ENCODE measurements at places on chromosomes 2 and 18.

DNA sequence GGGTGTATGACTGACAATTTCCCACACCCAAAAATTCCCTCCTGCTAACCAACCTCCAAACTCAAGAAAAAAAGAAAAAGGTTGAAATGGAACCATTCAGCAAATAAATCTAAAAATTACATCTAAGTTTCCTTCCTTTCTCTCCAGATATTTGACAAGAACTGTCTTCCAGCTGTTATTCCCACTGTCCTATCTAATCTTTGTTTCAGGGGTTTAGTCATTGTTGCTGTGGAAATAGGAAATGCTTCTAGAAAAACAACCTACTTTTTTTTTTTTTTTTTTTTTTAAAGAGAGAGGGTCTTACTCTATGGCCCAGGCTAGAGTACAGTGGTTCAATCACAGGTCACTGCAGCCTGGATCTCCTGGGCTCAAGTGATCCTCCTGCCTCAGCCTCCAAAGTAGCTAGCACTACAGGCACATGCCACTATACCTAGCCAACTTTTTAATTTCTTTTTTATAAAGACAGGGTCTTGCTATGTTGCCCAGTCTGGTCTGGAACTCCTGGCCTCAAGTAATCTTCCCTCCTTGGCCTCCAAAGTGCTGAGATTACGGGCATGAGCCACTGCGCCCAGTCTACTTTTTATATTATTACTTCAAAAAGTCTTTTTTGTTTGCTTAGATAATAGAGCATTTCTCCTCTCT, 88.1 kb downstream of the ITSN2 start:
- DNase-seq = no peak

- no peak for DNase-seq
Observed at GRCh38 chr2:96759548-96759947, 1.2 kb upstream of the CNNM4 start.

- DNase-seq = no peak
Observed at GRCh38 chr2:160141419-160141818, 58.7 kb downstream of the ITGB6 start.

- DNase-seq = no peak
Observed at GRCh38 chr18:32443706-32444215, 26.9 kb downstream of the GAREM1 start.

- DNase-seq = no peak
Observed at GRCh38 chr2:216916956-216917650, 57.2 kb upstream of the TNP1 start.

- DNase-seq = no peak
Observed at GRCh38 chr2:128502200-128502599, 183.5 kb upstream of the HS6ST1 start.

DNA sequence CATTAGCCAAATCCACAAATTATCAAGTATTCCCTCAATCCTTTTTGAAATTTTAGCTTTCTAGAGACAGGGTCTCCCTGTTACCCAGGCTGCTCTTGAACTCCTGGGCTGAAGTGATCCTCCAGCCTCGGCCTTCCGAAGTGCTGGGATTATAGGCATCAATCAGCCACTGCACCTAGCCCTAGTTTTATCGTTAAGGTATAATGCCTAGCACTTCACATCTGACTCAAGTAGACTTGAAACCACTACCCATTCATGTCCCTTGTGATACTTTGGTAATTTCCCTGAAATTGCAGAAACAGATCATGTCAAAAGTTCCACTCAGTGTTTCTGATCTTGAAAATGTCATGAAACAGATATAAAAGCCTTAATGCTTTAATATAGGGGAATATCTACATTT, 26.3 kb downstream of the MEX3C start:
- no peak for DNase-seq

- DNase-seq = no peak
Observed at GRCh38 chr2:127400897-127401756, 13.4 kb upstream of the MAP3K2 start.

DNA sequence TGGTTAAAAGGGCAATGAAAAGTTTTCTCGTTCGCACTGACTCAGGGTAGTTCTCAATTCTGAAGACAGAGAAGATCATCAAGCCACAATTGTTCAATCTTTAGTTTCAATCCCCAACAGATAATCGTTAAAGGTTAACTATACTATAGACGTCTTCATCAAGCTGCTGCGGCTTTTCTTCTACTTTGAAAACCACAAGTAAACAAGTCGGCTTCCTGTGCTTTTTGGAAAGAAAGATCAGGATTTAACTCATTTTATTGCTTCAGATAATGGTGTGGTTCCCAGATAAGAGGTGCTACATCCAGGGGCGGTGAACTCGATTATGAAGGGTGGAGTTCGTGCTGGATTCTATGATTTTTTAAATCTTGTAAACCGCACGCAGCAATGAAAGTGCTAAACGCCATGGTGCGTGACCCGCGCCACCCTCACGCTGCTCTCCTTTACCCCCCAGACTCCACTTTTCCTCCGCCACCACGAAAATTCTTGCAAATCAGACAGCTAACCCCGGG, 545 bp upstream of the CDCA7 start:
- no peak for DNase-seq

DNA sequence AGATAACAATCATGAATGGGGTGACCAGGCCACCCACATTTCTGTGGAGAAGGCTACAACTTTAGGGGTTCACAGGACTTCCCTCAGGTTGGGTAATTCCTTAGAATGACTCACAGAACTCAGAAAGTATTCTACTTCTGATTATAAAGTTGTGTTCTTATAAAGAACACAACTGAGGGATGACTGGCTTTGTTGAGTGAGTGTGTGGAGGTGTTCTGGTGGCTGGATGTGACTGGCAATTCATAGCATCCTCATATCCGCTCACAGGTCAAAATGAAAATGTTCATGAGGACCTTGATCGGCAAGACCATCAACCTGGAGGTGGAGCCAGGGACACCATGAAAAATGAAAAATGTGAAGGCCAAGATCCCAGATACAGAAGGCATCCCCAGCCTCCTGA, 143.3 kb upstream of the CAB39 start:
- no peak for DNase-seq

DNA sequence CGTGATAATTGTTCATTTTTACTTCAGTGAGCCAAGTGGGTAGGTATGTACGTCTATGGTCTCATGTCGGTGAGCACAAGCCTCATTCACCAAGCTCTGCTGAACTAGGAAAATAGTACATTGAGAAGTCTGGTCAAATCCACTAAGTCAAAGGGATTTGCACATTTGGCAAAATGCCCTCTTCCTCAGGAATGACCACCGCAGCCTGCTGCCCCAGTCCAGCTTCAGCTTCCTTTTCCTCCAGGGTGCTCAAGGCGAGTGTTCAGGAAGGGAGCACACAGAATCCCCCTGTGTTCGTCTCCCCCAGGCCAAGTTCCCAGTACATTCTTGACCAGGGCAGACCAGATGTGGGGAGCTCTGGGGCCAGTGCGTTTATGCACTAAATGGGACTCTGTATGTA, 23.0 kb downstream of the TCF7L1 start:
- no peak for DNase-seq

GRCh38 chr2:170411660-170412059, 233.7 kb downstream of the MYO3B start:
- DNase-seq = no peak

GRCh38 chr2:181275643-181276070, 181.5 kb upstream of the ITGA4 start:
- no peak for DNase-seq

- DNase-seq = no peak
Observed at GRCh38 chr2:3981446-3981987, 278.1 kb downstream of the DCDC2C start.

DNA sequence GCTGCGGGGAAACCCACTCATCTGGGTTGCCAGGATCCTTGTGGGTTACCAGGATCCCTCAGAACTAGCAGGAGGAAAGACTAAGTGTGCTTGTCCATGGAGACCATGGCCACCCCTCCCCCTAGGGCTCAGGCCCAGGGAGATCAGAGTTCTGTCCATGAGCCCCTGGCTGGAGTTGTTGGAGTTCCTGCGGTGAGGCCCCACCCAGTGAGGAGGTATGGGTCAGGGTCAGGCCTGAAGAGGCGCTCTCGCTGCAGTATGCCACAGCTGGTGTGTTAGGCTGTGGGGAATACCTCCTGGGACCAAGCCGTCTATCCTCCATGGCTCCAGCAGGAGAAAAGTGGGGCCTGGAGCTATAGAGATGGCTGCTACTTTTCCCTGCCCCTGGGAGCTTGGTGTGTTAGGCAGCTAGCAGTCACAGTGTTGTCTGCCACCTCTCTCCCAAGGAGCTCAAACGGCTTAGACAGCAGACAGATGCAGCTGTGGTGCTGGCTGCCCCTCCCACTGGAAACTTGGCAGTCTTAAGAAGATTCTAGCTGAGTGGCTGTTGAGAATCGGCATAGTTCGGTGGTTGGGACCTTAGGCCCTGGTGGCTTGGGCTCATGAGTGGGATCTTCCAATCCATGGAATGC, 240.3 kb upstream of the CELF4 start:
- DNase-seq = no peak

DNA sequence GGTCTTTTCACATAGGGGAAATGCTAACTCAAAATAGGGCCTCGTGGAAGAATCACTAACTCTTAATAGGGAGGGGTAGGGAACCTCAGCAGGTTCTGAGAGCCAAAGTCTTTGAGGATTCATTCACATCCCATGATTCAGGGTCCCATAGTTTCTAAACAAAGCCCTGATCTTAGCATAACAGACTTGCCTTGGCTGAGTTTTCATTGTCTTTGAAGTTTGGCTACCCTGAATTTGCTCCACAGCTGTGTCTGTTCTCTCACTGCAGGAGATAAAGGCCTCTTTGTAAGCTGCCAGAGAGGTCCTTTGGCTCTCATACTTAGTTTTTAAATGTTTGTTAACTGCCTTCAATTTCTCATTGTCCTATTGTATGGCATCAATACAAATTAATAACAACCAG, 54.5 kb downstream of the ZDBF2 start:
- no peak for DNase-seq

GRCh38 chr2:165794536-165794928, 485 bp upstream of the GALNT3 start:
- DNase-seq = peak; percentile 29

- no peak for DNase-seq
Observed at GRCh38 chr2:39728941-39729351, 50.1 kb downstream of the THUMPD2 start.

- no peak for DNase-seq
Observed at GRCh38 chr2:10132996-10133647, 10.6 kb downstream of the RRM2 start.

DNA sequence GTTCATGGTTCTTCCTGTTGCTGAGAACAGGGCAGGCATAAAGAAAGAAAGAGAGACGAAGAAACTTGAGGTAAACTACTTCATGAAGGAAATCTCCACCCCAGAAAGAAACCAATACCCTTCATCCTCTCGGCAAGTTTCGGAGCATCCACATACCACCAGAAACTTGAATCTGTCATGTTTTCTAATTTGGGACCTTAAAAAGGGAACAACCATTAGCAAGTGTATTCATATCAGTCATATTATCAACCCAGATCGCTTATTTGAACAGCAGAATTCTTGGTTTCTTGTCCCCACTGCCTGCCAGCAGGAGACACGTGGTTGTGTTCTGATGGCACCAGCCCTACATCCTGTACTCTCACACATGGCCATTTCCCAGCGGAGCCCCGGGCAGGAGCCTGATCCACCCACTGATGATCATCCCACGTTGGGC, 53.2 kb upstream of the FZD7 start:
- no peak for DNase-seq

DNA sequence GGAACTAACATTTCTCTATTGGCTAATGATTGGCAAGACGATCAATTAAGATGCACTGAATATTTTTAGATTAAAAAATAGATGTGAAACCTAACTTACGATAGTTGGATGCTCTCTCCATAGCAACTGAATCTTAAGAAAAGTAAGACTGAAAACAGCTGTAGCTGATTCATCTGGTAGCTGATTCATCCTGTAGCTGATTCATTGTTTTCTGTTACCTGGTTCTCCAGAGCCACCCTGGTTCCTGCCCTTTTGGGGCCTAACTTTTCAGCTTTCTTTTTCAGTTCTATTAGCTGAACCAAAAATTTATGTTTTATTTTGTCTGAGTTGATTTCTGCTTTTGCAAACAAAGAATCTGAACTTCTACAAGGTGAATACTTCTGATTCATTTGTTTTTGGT, 22.7 kb upstream of the SPR start:
- DNase-seq = no peak

GRCh38 chr2:15112216-15112615, 448.9 kb downstream of the NBAS start:
- no peak for DNase-seq

DNA sequence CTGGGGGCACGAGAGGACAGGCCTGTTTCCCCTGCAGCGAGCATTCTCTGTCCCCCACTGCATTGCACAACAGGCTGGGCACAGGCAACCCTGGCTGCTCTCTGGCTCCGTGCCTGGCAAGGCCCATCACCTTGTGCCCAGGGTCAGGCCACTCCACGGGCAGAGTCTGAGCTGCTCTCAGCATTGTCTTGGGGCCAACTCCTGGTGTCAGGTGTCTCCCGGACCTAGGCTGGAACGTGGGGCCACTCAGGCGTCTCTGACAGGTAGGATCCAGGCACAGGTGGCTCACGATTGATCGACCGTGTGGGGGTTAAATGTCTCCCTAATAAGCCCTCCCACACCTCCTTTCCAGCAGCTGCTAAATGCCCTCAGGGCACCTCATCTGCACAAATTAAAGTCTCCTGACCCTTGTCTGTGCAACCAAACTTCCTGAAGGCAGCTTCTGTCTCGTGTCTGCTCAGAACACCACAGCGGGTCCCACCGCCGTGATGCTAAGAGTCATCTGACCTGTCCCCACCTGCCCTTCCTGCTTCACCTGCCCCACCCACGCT, 66.6 kb upstream of the GPC1 start:
- no peak for DNase-seq

DNA sequence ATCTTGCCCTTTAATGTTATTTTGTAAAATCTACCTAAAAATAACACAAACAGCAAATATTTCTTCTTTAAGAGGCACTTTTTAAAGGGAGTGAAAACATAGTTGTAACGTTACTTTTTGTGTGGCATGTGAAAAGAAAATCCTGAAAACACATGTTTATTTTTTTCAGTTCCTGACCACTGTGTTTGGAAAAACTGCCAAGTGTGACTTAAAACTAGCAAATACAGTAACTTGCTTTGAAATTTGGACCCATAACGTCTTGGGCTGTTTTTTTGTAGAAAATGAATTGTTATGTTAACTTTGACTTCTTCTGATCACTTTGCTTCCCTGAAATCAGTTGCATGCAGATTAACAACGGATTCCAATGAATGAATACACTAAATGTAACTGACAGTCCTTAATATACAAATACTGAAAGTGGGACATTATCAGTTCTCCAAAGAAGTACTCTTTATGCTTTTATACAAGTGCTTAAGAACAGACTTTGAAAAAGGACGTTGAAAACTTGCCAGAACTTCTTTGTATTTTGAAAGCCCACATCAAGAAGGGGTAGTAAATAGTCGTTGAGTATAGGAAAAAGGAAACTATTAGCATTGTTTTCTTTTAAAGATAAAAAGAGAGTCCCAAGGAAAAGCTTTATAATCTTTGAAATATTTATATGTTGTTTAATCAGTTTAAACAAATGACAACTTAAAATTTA, 96.1 kb upstream of the ZEB2 start:
- no peak for DNase-seq
